ENCODE measurements at places on chromosomes 13 and 19.

DNA sequence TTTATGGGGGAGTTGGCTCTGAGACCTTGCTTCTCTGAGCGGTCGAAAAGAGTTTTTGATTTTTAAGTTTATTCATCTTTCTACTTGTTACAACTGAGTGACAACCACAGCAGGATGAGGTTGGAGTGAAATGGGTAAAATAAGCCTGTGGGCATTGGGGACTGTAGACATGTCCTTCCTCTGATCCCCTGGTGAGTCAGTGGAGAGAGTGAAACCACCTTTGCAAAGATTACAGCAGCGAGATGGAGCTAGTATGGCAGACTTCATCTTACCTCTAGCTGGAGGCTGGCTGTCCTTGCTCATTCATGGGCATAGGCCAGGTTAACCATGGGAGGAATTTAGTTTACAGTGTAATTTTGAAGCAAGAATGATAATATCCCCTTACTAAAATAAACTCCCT is 30.9 kb upstream of the PSG9 start:
- no peak for DNase-seq

GRCh38 chr19:23801803-23802202 is 43.1 kb upstream of the ZNF681 start:
- DNase-seq, result no peak

DNA sequence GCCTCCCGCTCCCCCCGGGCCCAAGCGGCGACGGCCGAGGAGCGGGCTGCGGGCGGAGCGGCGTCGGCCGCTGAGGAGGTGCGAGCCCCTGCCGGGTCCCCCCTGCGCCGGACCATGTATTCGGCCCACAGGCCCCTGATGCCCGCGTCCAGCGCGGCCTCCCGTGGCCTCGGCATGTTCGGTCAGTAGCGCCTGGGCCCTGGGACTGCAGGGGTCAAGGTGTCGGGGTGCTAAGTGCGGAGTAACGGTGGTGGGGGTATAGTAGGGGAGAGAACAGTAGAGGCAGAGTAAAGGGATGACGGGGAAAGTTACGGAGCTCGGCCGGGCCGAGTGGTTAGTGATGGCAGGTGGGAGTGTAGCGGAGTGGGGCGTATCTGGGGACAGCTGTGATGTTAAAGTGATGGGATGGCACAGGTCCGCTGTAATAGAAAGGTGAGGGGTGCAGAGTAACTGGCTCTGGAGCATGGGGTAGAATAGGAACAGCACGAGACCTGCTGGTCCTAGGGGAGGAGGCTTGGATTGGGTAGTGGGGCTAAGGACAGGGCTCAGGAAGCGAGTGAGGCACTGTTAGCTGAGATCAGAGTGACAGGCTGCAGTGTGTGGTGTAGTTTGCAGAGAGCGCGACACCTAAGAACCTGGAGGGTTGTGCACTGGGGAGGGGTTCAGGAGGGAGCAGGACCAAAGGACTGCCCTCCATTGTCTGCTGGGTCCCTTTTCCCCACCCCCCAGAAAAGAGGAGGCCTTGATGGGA is 15.7 kb downstream of the CIC start:
- peak; percentile 60 for DNase-seq

DNA sequence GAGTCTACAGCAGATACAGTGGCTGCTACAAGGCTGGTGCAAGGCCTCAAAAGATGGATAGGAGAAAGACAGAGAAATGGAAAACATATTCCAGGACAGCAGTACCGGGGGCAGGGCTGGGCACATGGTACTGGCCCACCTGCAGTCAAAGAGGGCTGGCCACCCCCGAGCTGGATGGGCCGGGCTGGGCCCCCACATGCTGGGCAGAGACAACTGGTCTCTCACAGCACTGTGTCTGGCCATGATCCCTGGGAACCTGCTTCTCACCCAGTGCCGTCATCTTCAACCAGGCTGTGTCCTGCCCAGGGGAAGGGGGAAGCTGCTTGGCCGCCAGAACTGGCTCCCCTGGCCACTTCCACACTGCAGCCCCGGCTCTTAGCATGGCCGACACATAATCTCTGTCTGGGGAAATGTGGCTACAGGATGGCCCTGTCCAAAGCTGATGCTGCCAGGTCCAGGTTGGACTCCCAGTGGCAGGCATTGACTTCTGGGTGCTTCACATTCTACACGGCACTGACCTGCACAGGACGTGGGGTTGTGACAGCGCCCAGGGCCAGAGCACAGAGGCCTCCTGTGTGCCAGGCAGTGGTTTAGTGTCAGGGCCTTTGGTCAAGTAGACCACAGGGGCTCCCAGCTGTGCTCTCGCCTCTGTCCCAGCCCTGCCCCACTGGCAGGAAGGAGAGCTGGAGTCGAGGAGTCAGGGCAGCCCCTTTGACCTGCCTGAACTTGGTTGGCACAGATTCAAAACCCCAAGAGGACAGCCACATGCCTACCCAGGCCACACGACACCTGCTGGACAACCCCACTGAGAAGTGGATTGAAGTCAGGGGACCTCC is 21.7 kb downstream of the PEPD start:
- peak; percentile 23 for DNase-seq

GRCh38 chr13:27978301-27978968 is 9.3 kb upstream of the CDX2 start:
- no peak for DNase-seq

DNA sequence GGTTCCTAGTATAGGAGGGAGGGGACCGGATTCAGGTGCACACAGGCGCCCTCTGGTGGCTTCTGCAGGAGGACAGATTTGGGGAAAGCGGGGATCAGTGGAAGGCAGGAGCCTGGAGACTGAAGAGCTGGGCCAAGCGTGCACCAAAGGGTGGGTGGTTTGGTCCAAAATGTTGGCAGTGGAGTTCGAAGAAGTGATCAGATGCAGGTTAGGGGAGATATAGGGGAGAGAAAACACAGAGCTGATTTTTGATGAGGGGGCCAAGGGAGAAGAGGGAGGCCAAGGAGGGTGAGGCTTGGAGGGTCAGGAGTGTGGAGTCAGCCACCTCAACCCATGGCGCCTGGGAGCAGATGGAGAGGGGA is 6.8 kb upstream of the CARM1 start:
- DNase-seq, result peak; percentile 85

GRCh38 chr19:29897466-29897865 is 44.6 kb upstream of the URI1 start:
- no peak for DNase-seq

- no peak for DNase-seq
These were observed 5.4 kb upstream of the LGALS13 start for GRCh38 chr19:39596911-39597310.

DNA sequence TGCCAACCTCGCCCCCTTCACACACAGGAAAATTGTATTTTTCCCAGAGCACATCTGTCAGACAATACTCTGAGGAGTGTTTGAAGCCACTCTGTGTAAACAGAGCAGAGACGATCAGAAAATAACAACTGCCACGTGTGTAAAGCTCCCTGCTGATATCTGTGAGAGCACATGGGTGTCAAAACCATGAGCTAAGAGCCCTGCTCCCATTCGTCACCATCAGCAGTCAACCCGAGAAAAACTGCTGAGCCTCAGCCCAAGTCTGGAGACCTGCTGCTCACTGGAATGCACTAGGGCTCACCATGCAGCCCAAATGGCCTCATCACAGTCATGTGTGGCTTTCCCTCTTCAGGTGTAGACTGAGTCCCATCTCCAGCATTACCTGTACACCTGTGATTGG is 304.1 kb downstream of the FGF14 start:
- no peak for DNase-seq

DNA sequence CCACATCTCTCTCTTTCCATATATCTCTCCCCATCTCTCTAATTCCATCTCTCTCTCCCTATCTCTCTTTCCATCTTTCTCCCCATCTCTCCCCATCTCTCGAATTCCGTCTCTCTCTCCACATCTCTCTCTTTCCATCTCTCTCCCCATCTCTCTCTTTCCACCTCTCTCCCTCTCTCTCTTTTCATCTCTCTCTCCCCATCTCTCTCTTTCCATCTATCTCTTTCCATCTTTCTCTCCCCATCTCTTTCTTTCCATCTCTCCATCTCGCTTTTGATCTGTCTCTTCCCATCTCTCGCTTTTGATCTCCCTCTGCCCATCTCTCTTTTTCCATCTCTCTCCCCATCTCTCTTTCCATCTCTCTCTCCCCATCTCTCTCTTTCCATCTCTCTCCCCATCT is 25.6 kb downstream of the ADGRE3 start:
- DNase-seq, result no peak

DNA sequence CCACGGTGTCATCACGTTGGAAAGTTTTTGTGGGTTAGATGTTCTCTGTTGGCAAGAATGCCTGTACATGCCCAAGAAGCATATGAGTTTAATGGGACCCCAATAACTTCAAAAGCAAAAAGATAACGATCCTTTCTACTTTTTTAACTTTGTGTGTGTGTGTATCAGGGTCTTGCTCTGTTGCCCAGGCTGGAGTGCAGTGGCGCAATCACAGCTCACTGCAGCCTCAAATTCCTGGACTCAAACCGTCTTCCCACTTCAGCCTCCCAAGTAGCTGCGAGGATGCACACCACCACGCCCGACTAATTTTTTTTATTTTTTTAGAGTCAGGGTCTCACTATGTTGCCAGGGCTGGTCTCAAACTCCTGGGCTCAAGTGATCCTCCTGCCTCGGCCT is 34.3 kb upstream of the TPM4 start:
- DNase-seq, result no peak

GRCh38 chr13:75303263-75303662 is 178.7 kb downstream of the TBC1D4 start:
- DNase-seq, result no peak

DNA sequence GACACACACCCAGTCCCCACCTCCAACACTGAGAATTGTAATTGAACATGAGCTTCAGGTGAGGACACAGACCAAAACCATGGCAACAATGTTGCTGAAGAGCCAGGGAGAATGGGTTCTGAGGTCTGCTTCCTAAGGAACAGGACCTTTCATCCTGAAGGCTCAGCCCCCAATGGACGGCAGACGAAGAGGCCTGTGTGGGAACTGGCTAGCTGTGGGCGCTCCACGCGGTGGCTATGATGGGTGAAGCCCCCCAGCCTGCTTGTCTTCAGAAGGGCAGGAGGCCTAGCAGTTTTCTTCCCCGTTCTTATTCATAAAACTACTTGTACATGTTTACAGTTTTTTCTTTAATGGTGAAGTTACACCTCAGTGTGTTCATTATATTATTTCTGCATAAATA is 136.1 kb upstream of the SPACA7 start:
- no peak for DNase-seq

- DNase-seq, result no peak
These were observed 12.1 kb upstream of the ZNF254 start for GRCh38 chr19:24074720-24075454.

DNA sequence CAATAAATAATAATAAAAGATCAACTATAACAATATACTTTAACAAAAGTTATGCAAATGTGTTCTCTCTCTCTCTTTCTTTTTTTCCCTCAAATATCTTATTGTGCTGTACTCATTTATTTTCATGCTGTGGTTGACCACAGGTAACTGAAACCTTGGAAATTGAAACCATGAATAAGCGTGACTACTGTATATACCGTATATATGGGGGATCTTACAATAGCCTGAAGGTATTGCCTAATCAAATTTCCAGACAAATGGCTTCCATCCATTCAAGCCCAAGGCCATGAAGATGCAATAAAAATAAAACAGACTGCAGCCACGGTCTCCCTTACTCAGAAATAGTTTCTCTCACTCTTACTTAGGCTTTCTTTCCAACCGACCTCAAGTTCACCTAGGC is 98.3 kb downstream of the SLITRK6 start:
- no peak for DNase-seq

DNA sequence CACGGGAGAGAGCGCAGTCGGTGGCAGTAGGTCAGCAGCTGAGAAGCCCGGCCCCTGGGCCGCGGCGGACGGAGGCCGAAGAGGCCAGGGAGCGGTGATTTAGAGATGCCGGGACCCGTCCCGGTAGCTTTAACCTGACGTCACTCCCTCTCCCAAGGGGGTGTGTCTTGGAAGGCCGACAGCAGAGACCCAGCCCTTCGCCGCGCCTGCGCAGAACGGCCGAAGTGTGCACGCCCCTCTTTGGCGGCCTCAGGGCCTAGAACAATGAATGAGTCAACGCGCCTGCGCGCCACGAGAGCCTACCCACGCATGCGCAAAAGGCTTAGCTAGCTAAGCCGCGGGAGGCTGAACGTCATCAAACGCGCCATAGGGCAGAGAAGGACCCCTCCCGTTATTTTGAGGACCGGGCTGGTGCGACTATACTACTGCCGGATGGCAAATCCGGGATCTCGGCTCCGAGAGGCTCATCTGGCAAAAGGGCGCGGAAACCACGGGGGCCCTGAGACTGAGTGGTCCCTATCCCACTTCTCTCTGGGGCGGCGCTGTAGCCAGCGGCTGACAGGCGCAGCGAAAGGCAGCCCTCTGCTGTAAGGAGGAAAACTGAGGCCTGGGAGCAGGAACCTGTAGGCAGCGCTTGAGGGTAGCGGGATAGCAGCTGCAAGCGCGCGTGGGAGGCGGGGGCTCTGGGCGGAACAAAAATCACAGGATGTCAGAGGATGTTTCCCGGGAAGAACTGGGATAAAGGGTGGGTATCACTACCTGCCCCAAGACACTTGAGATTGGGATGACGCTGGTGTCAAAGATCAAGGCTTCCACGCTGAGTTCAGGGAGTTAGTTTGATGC is at the start of the genes IRGQ and ZNF576:
Gene IRGQ, minus strand, starts transcription at position 136 of the 843 bp plus-strand sequence. CDS start 796 bp downstream, outside the sequence.
Gene ZNF576, plus strand, starts transcription at position 597 of the 843 bp plus-strand sequence. CDS start 514 bp downstream, outside the sequence.
- DNase-seq, result peak; percentile 100

GRCh38 chr13:101554420-101555125 is 102.1 kb downstream of the ITGBL1 start:
- no peak for DNase-seq

DNA sequence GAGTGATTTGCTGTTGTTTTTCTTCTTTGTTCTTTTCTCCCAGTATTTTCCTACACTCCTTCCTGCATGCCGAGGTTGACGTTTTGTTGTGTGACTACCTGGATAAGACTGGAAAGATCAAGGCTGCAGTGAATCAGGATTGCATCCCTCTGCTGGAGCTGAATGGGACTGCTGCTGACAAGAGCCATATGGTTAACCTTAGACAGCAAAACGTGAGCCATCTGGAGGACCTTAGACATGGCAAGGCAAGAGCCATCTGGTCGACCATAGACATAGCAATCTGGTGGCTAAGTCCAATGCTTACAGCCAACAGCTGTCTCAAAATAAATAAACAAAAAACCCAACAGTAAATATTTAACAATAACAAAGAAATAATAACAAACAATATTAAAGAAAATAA is 42.6 kb upstream of the ZNF91 start:
- DNase-seq, result no peak

DNA sequence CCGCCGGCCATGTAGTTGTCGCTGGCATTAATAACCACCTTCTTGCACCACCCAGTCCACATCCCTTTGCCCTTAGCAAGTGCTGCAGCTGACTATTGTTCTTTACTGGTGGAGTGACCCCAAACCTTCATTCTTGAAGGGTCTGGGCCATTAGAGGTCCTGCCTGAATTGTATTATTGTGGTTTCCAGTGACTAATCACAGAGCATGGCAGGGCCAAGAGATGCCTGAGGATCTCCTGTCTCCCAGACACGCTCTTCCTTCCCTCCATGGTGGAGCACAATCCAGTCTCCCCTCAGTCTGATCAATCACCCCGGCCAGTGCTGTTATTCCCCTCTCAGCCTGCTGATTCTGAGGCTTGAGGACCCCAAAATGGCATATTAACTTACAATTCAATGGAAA is 39.0 kb downstream of the C1QTNF9 start:
- DNase-seq, result no peak

All from left hindlimb (tissue), 1 donor.